ENCODE measurements at places on chromosomes 3 and 15.

DNA sequence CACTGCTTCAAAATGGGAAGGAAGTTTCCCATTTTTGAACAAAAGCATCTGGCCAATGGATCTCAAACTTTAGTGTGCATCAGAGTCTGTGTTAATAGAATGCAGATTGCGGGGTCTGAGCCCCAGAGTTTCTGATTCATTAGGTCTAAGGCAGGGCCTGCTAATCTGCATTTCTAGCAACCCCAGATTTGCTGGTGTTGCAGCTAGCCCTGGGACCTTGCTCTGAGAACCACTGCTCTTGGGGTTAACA lies 30.7 kb upstream of the USP3 start:
- DNase-seq: no peak

DNA sequence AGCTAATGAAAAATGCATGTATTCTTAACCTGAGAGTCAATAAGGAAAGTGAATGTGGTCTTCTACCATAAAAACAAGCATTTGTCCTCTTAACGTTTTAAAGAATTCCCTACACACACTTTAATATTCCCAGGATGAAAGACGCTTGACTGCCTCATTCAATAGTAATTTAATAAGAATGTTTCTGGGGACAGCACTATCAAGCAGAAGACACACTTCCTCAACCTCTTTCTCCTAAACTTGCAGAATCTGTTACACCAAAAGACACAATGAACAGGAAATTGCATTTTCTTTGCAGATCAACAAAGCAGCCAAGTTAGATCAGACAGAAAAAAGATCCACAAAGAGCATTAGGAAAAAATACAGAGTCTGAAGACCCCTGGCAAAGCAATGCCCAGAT lies 97.7 kb downstream of the PLCH1 start:
- DNase-seq: no peak

DNA sequence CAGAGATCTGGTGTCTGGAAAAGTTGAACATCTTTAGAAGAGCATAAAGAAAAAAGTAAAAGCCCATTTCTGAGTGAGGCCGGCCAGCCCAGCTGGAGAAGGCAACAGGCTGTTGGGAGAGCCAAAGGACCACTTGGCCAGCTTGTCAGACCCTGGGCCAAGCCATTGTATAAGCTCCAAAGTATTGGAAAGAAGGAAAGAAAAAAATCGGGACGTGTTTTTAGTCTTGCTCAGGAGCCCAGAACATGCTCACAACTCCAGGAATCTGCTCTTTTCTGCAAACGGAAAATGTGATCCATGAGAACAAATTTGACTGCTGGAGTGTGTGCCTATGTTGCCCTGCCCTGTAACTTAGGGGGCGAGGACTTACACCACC lies 10.4 kb upstream of the CLPX start:
- no peak for DNase-seq

- no peak for DNase-seq
Measured at GRCh38 chr3:190495796-190496195, 18.1 kb upstream of the IL1RAP start.

GRCh38 chr15:48875241-48875960 lies 2.5 kb upstream of the EID1 start:
- DNase-seq: no peak

All from esophagus squamous epithelium (tissue), 5 donors.